ENCODE measurements at places on chromosomes 6 and 20.

GRCh38 chr20:931401-931800, 15.3 kb upstream of the ANGPT4 start:
- DNase-seq, result no peak

- DNase-seq, result no peak
These were observed 3.4 kb downstream of the KCNB1 start for GRCh38 chr20:49478754-49479689.

DNA sequence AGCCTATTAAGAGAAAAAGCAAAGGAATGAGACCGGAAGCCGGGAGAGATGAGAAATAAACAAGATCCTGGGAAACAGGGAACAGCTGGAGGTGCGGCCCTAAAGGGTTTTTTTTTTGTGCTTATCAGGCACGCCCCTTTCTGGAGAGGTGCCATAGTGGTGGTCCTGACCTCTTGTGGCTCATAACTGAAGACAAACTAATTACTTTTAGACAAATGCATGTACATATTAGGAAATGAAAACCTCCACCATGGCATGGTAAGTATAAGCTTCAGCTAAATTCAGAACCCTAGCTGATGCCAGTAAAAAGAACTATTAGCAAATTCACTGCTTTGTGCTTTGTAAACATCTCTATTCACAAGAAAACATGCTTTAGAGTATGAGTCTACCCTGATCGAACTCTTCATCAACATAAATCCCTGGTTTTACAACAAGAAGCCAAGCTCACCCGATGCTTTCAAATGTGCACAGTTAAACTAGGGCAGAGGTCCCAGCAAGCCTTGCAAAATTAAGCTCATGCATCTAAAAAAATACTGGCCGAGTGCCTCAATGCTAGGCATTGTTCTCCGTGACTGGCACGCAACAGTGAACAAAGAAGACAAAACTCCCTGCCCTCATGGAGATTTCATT, 96.4 kb upstream of the MRPS10 start:
- no peak for DNase-seq

- no peak for DNase-seq
These were observed 133.9 kb downstream of the ZDHHC14 start for GRCh38 chr6:157514659-157515496.

DNA sequence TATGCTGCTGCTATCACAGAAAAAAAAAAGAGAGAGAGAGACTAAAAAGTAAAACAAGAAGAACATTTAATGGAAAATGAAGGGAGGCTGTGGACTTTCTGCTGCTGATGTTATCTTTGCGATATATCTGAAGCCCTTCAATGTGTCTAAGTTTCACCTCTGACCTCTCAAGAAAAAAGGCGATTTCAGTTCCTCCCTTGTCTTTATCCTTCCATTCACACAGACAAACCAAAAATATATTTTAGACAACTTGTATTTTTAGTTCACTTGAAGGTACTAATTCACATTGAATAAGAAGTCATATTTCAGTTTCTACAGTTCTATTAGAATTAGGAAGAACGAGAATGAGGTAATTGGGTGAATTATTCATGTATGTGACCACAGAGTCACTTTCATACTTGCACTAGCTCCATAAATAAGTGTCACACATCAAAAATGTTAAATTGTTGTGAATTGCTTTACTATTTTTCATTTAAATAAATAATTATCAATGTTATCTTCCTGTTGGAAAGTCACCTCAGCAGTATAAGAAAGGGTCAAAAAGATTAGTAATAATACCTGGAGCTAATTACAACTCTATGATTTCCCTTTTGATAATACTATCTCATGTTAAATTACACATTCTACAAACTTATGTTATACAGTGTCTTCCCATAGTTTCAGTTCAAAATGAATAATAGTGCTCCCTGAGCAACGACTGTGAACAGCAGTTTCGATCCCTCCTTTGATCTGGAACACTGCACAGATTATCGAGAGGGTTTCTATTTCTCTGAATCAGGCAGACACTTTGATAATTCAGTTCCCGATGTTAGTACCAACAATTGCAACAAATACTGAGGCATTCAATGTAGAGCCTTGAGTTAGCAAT, 85.2 kb upstream of the PLCB4 start:
- no peak for DNase-seq

- no peak for DNase-seq
These were observed 291.2 kb upstream of the ADGRB3 start for GRCh38 chr6:68343901-68344300.

DNA sequence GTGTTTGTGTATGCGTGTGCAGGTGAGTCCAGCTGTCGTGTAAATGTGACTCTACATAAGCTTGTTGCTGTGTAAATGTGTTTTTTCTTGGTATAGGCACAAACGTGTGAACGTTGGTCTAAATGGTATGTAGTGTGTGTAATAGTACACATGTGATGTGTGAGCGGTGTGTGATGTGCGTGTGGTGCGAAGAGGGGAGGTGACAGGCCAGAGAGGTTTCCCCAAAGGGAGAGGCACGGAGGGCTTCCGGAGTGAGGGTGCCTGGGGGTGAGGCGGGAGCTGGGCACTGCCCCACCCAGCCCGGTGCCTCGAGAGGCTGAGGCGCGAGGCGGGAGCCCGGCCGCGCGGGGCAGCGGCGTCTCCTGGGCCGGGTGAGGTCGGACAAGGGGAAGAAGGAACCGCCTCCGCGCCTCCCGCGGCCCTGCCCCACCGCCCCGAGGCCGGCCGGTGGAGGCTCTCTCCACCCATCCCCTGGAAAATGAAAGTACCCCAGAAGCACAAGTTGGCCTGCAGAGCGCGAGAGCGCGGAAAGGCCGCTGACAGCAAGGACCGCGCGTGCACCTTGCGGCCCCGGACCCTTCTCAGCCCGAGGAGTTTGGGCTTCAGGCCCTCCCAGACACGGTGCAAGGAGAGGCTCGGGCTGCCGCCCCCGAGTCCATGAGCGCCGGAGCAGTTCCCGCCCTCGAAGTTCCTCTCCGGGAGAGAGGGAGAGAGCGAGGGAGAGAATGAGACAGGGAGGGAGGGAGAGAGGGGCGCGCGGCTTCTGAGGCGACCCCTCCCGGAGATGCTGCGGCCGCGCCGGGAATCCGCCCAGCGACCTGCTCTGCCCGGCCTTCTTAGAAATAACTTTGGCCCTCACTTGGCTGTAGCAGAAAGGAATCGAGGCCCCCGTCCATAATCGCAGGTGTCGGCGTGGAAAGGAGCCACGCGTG, 43.2 kb upstream of the OSTM1 start:
- DNase-seq, result peak; percentile 17

DNA sequence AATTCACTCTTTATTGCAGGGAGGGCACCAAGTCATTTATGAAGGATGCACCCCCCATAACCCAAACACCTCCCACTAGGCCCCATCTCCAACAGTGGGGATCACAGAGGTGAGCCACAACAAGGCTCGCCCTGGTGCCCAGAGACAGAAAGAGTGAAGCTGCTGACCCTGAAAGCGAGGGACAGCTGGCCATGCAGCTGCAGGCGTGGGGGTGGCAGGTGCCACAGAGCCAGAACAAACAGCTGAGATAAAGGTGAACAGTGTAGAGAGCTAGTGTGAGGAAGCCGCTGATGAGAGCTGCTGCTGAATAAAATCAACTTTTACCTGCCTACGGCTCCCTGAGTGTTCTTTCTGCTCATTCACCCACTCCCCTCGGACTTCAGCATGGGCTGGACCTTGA, 18.8 kb upstream of the RGS17 start:
- no peak for DNase-seq

DNA sequence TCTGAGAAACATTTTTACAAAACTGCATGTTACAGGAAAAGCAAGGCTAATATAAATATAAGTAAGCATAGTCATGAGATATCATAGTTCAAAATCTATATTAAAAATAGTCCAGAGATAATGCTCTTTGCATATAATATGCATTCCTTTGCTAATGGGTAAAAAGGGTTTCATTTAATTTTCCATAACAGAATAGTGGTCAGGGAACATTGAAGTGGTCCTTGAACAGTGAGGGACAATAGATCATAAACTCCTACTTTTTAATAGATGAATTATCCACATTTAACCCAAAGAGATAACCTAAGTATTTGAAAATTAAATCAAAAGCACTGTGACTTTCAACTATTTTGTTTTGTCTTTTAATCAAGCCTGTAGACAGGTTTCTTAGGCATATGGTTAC, 243.1 kb upstream of the ADGRB3 start:
- DNase-seq, result no peak

DNA sequence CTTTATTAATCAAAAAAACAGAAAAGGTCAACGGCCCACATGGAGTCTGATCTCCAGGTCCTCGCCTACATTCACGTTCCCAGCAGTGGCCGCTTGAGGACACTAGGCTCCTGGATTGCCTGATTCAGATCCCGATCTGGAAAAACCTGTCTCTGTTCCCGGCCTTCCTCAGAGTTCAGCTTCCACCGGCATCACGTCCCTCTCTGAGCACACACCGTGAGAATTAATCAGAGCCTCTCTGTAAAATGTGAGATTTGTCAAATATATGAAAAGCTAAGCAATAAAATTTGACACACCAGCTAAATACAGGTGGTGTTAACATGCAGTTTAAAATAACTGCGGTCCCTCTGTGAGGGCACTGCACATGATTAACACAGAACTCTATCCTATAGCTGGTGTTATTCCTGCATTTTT, 122.8 kb upstream of the COL21A1 start:
- no peak for DNase-seq

DNA sequence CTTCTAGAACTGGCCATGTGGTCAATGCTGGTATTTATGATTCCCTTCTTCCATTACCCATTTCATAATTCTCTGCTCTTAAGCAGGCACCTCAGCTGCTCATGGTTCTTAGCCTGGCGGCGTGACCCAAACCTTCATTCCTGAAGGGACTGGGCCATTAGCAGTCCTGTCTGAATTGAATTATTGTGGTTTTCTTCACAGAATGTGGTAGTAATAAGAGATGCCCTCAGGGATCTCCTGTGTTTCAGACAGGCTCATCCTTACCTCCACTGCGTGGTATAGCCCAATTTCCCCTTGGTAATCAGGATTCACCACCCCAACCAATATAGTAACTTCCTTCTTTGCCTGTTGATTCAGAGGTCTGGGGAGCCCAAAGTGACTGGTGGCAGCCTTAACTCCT, 37.6 kb downstream of the PKIB start:
- no peak for DNase-seq

DNA sequence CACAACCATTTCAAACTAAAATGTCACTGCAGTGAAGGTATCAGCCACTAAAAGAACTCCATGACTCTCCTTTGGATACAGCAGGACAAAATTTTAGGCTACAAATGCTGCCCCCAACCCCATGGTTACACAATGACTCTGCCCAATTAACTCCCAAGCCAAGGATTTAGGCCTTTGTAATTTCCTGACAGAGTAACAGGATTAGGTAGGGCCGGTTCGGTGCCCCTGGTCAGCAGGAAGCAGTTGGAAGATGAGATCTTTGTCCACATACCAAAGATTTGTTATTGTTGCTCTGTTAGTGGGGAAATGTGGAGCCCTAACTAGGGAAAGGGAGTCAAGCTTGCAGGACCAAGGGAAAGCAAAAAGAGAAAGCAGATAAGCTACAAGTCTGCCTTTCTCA, 26.7 kb upstream of the RIPK1 start:
- DNase-seq, result no peak

DNA sequence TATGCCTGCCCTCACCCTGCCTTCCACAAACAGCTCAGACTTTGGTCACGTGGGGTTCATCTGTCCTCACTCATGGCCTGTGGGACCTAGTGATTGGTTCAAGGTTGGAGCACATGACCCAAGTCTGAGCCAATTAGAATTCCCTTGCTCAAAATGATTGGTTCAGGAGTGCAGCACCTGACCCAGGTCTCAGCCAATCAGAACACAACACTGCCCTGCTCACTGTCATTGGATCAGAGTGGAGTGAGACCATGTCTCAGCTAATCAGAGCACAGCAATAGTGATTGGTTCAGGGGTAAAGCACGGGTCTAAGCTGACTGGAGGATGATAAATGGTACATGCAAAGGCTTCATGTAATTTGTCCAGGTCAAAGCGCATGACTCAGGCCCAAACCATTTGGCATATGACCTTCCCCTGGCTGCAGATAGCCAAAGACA, 102.2 kb downstream of the PREX1 start:
- no peak for DNase-seq

- DNase-seq, result no peak
These were observed 1.1 kb upstream of the GRM1 start for GRCh38 chr6:146027586-146028251.

Data from activated gamma-delta T cell treated with Interleukin-2 at 50 U/mL for 16 hours (primary cell).